ENCODE measurements at places on chromosomes 1 and 21. TPM values are rescaled to one million over a fixed set of nuclear protein-coding genes. Genes with fewer than 3 reads are reported as not detected.

Gene CRP
- not detected for polyA plus RNA-seq

Gene KIF17
- not detected for polyA plus RNA-seq

Gene COL9A2
- polyA plus RNA-seq = 0.68 TPM

Gene A3GALT2
- polyA plus RNA-seq = not detected

Gene C8A
- polyA plus RNA-seq = not detected

Gene OR2T33
- not detected for polyA plus RNA-seq

Gene KCNJ15
- not detected for polyA plus RNA-seq

Gene SELP
- 2.7 TPM for polyA plus RNA-seq

Gene CATSPERE
- polyA plus RNA-seq = 0.64 TPM

Gene CCDC185
- not detected for polyA plus RNA-seq

Gene S100A8
- not detected for polyA plus RNA-seq

Gene ANKRD65
- polyA plus RNA-seq = not detected

Gene MUTYH
- polyA plus RNA-seq = 24.4 TPM

Gene LRRC47
- polyA plus RNA-seq = 36.9 TPM

Gene HJV
- polyA plus RNA-seq = not detected

Gene MARK1
- polyA plus RNA-seq = not detected

Gene GNG4
- polyA plus RNA-seq = not detected

Gene GJB5
- not detected for polyA plus RNA-seq

Gene TNFAIP8L2
- polyA plus RNA-seq = 22.6 TPM

Gene MRTO4
- polyA plus RNA-seq = 28.5 TPM

Gene BRDT
- not detected for polyA plus RNA-seq

Gene GPR25
- 34.0 TPM for polyA plus RNA-seq

Gene CFHR4
- not detected for polyA plus RNA-seq

Gene FAM78B
- not detected for polyA plus RNA-seq

Gene SLC35D1
- 4.1 TPM for polyA plus RNA-seq

Gene THEM5
- polyA plus RNA-seq = 0.38 TPM

Gene CTSK
- 0.54 TPM for polyA plus RNA-seq

Gene CHI3L1
- not detected for polyA plus RNA-seq

Gene DNASE2B
- polyA plus RNA-seq = not detected

Gene ASCL5
- polyA plus RNA-seq = not detected

Gene HRNR
- polyA plus RNA-seq = not detected

Gene DIO1
- not detected for polyA plus RNA-seq

Gene LCE2C
- not detected for polyA plus RNA-seq

Gene SLC45A3
- not detected for polyA plus RNA-seq

Gene B3GALT6
- 16.4 TPM for polyA plus RNA-seq

Gene ANKRD34A
- polyA plus RNA-seq = 0.97 TPM

Gene TNFRSF8
- polyA plus RNA-seq = not detected

Gene ILDR2
- not detected for polyA plus RNA-seq

Gene GRHL3
- polyA plus RNA-seq = not detected

Gene SAMD11
- polyA plus RNA-seq = 0.20 TPM

Gene RHOU
- 2.3 TPM for polyA plus RNA-seq

Gene CELA2A
- polyA plus RNA-seq = not detected

Gene C1orf141
- not detected for polyA plus RNA-seq

Gene PLEKHA6
- polyA plus RNA-seq = not detected

Gene RBP7
- not detected for polyA plus RNA-seq

Gene VWA5B1
- polyA plus RNA-seq = not detected

Gene PLK3
- polyA plus RNA-seq = 22.5 TPM

Gene NMNAT2
- not detected for polyA plus RNA-seq

Gene CD1E
- not detected for polyA plus RNA-seq

Gene CLCA2
- polyA plus RNA-seq = not detected

Gene TTC39A
- not detected for polyA plus RNA-seq

Gene RNF19B
- 4.3 TPM for polyA plus RNA-seq

Gene ADAMTS4
- 0.17 TPM for polyA plus RNA-seq

Gene SPRR3
- polyA plus RNA-seq = not detected

Gene TMEM82
- not detected for polyA plus RNA-seq
